ENCODE measurements at places on chromosomes 3 and 15. TPM values are rescaled to one million over a fixed set of nuclear protein-coding genes. Genes with fewer than 3 reads are reported as not detected.

The SLC24A5 gene
- not detected for total RNA-seq

The BAHD1 gene
- 21.7 TPM for total RNA-seq

The CLPX gene
- 26.7 TPM for total RNA-seq

The DUOXA1 gene
- total RNA-seq, result not detected

The CFAP161 gene
- not detected for total RNA-seq

The TMEM43 gene
- 29.7 TPM for total RNA-seq

The SRGAP3 gene
- 24.3 TPM for total RNA-seq

The FAM174B gene
- total RNA-seq, result 9.5 TPM

The NANOGP8 gene
- total RNA-seq, result not detected

The GABRB3 gene
- 33.9 TPM for total RNA-seq

The CPEB1 gene
- 15.6 TPM for total RNA-seq
